ENCODE measurements at places on chromosomes 7 and 10.
A peak's percentile ranks its signal among the peaks of the same experiment; 100 is the strongest.

GRCh38 chr7:157613575-157614322, 276.9 kb downstream of the DNAJB6 start:
- H3K36me3 ChIP-seq: no peaks in the 10 kb centered on the region
- no peaks in the 10 kb centered on the region for H3K4me1 ChIP-seq
- no peaks in the 10 kb centered on the region for H3K27me3 ChIP-seq

DNA sequence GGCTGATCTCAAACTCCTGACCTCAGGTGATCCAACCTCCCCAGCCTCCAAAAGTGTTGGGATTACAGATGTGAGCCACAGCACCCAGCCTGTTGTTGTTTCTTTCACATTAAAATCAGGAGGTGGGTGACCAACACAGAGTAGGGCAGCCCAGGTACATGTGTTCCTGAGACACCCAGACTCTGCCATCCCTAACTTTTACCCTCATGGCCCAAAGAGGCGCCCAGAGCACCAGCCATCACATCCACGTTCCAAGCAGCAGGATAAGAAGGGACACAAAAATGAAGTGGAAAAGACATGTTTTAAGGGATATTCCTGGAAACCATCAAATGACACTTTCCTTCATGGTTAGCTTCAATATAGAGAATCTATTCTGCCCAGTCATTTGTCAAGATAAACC, 159.6 kb upstream of the KLF6 start:
- no peak for DNase-seq
- H3K27me3 ChIP-seq: no peaks in the 10 kb centered on the region
- H3K4me1 ChIP-seq: peaks cover 22% of the 10 kb centered on the region

- H3K4me1 ChIP-seq: no peaks in the 10 kb centered on the region
- H3K4me3 ChIP-seq: no peak overlapping the region
- peaks cover 15% of the 10 kb centered on the region for H3K27me3 ChIP-seq
- no peak for DNase-seq
Measured at GRCh38 chr10:44906486-44906885, 4.7 kb upstream of the TMEM72 start.

DNA sequence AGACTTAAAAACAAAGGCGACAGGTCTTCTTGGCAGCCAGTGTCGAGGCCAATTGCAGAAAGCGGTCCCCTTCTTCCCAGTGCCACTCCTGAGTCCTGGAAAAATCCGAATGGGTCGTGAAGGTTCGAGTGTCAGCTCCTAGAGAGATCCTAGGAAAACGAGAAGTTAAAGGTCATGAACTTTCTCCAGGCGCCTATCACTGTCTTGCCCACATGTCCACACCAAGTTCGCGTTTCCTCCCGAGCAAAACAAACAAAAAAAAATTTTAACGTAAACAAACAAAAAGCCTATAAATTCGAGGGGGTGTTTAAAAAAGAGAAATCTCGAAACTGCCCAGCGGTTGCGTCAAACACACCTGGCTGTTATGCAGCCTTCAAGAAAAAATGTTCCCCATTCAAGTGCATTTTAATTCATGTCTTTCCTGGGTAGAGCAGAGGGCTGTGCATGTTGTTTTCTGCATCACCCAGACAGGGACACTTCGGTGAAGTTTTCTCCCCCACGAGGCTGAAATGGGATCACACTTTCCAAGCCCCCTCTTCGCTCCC, 1.5 kb downstream of the ARHGAP21 start:
- peaks cover 40% of the 10 kb centered on the region for H3K4me1 ChIP-seq
- H3K27me3 ChIP-seq: no peaks in the 10 kb centered on the region
- no peaks in the 10 kb centered on the region for H3K36me3 ChIP-seq
- H3K27ac ChIP-seq: peak overlapping the region; percentile 90
- DNase-seq: no peak
- H3K4me3 ChIP-seq: peak overlapping the region; percentile 67

Data from astrocyte (in vitro differentiated cells and primary cell).